ENCODE measurements at places on chromosomes 5 and 9.

DNA sequence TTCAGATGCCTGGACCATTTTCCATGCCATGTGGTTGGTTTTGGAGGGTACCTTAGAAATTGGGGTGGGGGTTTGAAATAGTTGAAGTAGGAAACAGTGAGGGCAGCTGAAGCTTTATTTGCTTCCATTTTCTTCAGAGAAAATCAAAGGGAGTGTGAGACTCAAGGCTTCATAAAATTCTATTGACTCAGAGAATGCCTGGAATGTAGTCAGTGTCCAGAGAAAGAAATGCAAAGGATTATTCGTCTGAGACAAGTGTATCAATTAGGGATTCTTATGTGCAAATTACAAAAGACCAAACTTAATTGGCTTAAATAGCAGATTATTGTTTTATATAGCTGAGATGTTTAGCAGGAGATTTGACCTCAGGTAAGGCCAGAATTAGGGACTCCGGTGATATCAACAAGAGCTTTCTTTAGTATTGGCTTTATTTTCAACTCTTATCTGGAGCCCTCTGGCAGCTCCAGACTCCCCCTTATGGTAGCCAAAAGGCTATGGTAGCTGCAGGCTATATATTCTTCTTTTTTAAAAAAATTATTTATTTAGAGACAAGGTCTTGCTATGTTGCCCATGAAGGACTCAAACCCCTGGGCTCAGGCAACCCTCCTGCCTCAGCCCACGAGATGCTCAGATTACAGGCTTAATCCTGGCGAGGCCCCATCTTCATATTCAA, 38.9 kb downstream of the PTTG1 start:
- no peak for DNase-seq

- no peak for DNase-seq
Measured at GRCh38 chr9:28206280-28206679, 633.0 kb upstream of the C9orf72 start.

- DNase-seq, result no peak
Measured at GRCh38 chr5:54062958-54063357, 247.4 kb downstream of the ARL15 start.

DNA sequence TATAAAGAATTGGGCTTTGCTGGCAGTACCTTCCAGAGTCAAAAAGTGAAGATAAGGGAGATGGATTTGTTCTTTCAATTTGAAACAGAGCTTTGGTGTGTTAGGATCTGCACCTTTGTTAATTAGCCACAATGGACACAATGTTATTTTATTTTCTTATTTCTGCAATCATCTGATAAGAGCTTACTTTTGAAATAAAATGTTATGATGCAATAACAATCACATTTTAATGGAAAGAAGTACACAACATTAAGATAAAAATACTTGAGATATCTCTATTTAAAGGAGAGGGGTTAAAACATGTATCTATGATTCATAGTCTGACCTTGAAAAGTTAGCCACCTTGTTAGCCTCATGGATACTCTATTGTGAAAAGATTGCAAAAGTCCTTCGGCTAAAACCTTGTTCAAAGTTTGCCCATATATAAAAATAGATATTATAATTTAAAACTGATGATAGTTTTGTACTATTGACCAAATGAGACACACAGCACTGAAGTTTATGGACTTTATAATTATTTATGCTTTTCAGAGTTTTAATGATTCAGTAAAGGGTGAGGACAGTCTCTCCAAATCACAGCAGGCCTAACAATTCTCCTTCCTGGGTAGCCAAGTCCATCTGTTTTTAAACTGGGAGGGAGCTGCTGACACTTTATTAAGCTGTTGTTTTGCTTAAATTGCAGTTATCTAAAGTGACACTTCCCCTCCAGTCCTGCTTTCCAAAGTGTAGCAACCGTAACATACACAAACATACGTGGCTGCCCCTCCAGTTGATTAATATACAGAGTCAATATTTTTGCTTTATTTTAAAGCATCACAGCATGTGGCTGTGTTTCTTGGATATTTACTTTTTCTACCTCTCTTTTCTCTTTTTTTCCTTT, 47.6 kb upstream of the DAP start:
- DNase-seq, result no peak

- peak; percentile 46 for DNase-seq
Measured at GRCh38 chr5:86679529-86679928, 61.8 kb downstream of the COX7C start.

DNA sequence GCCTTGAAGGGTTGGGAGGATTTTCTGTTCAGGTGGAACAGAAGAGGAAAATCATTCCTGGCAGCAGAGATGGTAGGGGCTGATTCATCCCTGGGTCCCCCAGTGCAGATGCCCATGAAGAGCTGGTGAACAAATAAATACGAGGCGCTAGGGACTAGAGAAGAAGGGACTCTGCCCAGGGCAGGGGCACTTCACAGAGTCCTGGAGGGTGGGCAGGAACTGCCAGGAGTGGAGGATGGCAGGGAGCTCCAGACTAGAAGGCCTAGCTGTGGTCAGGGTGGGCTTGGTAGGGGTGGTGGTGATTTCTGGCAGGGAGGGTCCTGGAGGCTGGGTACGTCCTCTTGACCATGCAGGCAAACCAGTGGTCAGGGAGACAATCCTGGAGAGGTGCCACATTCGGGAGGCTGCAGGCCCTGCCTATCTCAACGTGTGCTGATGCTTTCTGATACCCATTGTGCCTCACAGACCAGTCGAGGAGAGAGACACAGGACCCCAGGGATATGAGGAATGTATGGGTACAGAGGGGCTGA, 69.9 kb downstream of the CRB2 start:
- DNase-seq, result no peak

DNA sequence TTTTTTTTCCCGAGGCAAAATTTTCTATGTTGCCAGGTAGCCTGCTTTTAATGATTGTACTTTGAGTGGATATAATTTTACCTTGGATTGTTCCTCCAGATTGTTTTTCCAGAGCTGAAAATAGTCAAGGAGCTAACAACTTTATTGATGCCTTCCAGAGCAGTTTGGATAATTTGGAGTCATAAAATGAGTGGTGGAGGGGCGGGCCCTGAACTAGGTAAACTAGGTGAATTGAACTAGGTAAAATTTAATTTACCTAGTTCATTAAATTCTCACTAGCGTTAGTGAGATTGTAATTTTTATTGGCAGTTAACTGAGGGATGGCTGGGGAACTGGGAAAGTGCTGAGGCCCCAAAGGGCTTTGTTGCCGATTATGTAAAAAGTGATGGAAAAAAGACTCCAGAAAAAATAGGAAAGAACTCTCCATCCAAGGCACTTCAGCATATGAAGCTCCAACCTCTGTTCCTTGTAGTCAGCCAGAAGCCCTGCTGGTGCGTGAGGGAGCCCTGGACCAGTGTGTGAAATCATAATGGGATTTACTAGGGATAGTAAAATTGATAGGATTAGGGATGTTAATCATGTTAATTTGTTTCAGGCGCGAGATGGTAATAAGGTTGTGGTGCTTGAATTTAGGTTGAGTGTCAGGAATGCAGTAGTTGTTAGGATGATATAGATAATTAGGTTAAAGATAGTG, 1.7 kb downstream of the DNAJC25 start:
- no peak for DNase-seq

DNA sequence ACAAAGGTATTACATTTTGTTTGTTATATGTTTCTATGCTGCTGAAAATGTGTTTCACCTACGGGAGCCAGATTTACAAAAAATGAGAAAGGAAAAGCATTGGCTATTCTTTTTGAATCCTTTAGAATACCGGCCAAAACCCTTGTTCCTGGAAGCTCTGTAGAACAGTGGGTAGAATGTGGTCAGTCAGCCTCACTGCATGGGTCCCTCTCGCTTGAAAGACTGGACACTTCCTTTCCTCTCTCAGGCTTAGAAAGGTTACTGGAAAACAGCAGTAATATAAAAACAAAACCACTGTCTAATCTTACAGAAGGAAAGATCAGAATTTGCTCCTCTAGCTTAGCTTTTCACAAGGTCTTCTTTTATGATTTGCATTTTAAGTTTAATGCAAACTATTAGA, 45.1 kb downstream of the OSTF1 start:
- no peak for DNase-seq

GRCh38 chr5:55151923-55152842, 7.8 kb upstream of the GPX8 start:
- DNase-seq, result no peak

GRCh38 chr5:83776437-83777031, 55.9 kb upstream of the HAPLN1 start:
- no peak for DNase-seq

- no peak for DNase-seq
Measured at GRCh38 chr9:15965246-15965745, 412.5 kb downstream of the CCDC171 start.

- DNase-seq, result no peak
Measured at GRCh38 chr9:81119591-81119990, 569.8 kb downstream of the TLE1 start.

GRCh38 chr5:99034336-99034735, 105.5 kb upstream of the CHD1 start:
- no peak for DNase-seq

DNA sequence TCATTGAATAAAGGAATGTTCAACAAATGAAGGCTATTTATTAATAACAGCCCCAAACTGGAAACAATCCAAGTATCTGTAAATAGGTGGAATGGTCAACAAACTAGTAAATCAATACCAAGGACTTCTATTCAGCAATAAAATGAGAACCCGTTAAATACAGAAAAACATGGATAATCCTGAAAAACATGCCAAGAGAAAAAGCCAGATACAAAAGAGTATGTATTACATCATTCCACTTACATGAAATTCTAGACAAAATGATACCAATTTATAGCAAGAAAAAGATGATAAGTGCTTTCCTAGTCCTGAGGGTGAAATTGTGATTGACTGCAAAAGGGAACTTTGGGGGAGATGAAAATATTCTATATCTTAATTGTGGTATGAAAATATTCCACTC, 3.1 kb downstream of the PJA2 start:
- DNase-seq, result no peak

GRCh38 chr9:5112109-5112592, 73.3 kb downstream of the INSL6 start:
- DNase-seq, result no peak

- DNase-seq, result no peak
Measured at GRCh38 chr5:129384736-129385135, 75.4 kb upstream of the ADAMTS19 start.

DNA sequence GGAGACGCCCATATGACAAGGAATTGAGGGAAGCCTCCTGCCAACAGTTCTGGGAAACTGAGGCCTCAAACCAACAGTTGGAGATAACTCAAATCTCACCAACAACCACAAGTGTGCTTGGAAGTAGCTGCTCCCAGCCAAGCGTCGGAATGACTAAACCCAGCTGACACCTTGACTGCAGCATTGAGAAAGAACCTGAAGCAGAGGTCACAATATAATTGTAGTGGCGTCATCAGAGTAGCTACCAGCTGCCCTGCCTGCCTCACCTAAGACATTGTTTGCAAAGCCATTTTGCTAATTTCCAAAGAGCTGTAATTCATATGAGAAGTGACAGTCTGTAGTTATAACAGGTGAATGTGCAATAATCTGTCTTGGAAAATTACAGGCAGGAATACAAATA, 40.8 kb upstream of the ANKRD31 start:
- peak; percentile 76 for DNase-seq

GRCh38 chr5:132820162-132820754, 7.2 kb downstream of the SOWAHA start:
- DNase-seq, result peak; percentile 90

DNA sequence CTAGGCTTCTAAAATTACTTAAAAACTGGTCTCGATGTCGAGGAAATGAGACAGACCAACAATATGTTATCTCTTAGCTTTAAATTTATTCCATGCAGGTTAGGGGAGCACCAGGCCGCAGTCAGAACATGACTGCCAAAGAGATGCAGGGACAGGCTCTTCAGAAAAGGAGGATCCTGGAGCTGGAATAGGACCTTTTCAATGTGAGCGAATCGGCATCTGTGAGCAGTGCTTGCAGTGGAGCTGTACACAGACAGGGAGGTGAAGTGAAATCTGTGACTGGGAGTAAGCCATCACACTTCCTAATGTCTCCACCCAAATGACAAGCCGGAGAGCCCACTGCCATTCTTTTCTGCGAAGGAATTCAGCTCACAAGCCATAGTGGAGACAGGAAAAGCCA, 78.2 kb downstream of the EFNA5 start:
- no peak for DNase-seq

DNA sequence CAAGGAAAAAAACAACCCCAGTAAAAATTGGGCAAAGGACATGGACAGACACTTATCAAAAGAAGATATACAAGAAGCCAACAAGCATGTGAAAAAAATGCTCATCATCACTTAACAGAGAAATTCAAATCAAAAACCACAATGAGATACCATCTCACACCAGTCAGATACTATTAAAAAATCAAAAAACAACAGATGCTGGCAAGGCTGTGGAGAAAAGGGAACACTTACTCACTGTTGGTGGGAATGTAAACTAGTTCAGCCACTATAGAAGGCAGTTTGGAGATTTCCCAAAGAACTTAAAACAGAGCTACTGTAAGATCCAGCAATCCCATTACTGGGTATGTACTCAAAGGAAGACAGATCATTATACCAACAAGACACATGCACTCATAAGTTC, 157.4 kb downstream of the EDIL3 start:
- DNase-seq, result no peak

DNA sequence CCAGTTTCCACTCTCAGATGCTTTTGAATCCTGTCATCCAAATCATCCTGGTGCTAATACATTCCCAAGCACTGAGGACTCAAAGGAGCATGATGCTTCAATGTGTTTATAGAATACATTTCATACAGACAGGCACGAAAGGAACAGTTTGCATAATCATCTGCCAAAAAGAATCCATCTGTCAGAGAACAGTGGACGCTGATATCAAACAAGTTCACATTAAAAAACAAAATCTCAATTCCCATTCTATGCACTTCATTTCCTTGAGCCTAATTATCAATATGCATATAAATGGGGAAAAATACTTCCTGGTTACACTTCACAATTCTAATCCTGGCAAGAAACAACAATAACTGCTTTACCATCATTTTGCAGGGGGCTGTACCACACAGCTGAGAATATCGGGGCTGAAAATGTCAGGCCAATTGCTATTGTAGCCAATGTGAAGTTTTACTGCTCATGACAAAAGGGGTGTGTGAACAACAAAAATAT, 125.5 kb upstream of the FAM174A start:
- no peak for DNase-seq

GRCh38 chr5:156896546-156896945, 46.5 kb downstream of the PPP1R2B start:
- no peak for DNase-seq

DNA sequence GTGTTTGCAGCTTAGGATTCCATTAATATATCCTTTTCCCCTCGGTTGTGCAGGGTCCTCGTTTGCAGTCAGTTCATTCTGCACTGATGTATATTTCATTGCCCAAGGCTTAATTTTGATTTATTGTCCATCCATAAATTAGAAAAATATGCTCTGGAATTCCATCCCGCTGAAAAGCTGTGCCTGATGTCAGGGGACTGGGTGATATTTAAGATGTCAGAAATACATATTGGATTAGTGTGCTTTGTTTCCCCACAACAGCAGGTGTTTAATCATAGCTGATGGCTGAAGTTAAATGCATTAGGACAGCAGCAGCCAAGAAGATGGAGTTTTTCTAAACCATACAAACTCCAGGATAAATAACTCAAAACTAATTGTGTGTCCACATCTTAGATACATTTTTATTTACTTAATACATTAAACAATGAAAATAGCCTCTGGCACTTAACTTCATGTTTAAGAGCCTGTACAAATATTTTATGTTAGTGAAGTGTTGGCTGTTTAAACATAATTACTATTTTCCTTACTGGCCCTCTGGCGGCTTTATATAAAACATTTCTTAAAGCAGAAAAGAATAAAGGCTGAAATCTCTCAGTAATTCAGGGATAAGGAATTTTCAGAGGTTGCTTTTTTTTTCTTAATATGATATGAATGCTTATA, 170.4 kb upstream of the TBCA start:
- DNase-seq, result peak; percentile 58
